ENCODE measurements at places on chromosomes 16 and 17.

GRCh38 chr16:27743963-27744362 lies 194.0 kb downstream of the KATNIP start:
- DNase-seq: no peak

GRCh38 chr17:28889996-28890395 lies 7.5 kb downstream of the FLOT2 start:
- no peak for DNase-seq

GRCh38 chr16:90004577-90004976 lies 14.7 kb downstream of the DBNDD1 start:
- DNase-seq: no peak

- DNase-seq: no peak
Observed at GRCh38 chr17:81609541-81610311, 27.2 kb downstream of the NPLOC4 start.

DNA sequence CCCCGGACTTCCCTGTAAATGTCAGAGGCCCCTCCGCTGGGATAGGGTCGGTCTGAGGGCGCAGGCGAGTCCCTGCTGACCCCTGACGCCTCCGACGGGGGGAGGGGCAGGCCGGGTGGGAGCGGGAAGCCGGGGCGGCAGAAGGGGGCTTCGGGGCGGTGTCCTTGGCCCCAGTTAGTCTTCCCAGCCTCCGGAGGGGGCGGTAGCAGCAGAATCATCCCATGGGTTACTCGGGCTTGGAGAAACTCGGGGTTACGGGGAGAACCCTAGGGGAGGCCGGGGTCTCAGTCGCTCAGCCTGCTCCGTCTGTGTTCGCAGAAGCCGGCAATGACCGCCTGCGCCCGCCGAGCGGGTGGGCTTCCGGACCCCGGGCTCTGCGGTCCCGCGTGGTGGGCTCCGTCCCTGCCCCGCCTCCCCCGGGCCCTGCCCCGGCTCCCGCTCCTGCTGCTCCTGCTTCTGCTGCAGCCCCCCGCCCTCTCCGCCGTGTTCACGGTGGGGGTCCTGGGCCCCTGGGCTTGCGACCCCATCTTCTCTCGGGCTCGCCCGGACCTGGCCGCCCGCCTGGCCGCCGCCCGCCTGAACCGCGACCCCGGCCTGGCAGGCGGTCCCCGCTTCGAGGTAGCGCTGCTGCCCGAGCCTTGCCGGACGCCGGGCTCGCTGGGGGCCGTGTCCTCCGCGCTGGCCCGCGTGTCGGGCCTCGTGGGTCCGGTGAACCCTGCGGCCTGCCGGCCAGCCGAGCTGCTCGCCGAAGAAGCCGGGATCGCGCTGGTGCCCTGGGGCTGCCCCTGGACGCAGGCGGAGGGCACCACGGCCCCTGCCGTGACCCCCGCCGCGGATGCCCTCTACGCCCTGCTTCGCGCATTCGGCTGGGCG lies 542 bp downstream of the GUCY2D start:
- no peak for DNase-seq

GRCh38 chr17:76540381-76541300 lies 797 bp downstream of the PRCD start:
- DNase-seq: no peak

- no peak for DNase-seq
Observed at GRCh38 chr17:30921544-30922196, at the start of gene ADAP2. ADAP2 (plus strand) TSS chr17:30921945; CDS start chr17:30922015, 70 bp downstream.

DNA sequence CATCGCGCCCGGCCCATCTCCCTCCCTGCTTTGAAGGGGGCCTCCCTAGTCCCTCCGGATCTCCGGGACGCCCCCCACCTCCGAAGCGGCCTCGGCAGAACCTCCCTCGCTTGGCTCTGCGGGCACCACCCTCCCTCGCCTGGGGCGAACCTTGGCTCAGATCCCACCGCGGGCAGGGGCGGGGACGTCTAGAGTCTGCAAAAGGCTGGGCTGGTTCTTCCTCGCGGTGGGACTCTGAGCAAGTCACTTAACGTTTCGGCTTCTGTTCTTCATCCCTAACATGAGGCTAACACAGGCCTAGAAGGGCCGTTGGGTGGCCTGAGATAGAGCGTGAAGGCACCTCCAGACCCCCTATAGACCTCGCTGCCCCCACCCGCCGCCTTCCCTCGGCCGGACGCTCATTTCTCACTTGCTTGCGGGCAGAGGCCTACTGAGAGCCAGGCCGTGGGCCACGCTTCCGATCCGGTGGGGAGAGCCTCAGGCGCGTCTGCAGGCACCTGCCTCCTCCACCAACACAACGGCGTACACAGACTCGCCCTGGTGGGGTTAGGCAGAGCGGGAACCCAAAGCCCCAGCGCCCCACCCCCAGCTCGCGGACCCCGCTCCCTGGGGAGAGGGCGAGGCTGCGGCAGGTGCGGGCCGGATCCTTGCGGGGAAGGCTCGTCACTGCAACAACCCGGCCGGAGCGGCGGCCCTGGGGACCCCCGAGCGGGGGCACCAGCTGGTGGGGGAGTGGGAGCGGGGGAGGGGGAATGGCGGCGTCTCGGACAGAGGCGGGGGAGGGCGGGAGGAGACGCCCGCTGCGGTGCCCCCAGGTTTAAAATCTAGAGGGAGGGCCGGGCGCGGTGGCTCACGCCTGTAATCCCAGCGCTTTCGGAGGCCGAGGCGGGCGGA lies 5.4 kb downstream of the MYO1C start:
- peak; percentile 79 for DNase-seq

DNA sequence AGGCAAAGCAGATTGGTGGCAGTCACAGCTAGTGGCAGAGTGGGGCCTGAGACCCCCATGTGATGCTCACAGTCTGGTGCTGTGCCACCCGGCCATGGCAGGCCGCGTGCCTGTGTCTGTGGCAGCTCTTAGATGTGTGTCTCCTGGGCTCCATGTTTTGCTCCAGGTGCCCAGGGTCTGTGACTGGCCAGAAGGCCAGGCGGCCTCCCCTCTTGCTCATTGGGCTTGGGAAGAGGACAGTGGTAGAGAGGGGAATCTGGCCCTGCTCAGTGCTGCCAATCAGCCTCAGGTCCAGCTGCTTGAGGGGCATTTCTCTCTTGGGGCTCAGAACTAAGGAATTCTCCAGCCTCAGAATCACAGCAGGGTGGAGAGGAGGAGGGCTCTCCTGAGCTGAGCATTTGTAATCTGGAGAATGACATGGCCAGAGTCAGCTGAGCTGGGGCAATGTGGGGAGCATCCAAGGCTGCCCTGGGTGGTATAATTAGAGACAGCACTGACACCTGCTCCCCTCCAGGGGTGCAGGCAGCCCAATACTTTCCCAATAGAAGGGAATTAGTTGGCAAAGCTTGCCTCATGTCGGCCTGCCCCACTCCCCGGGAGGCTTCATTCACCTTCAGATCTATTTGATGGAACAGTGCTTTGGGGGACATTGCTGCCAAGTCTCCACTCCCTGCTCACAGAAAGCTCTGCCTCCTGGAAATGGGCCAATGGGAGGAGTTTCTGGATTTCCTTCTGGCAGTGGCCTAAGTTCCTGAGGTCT lies 2.7 kb upstream of the LASP1NB start:
- no peak for DNase-seq

GRCh38 chr17:10557422-10557821 lies 8.0 kb upstream of the MYH2 start:
- DNase-seq: no peak

DNA sequence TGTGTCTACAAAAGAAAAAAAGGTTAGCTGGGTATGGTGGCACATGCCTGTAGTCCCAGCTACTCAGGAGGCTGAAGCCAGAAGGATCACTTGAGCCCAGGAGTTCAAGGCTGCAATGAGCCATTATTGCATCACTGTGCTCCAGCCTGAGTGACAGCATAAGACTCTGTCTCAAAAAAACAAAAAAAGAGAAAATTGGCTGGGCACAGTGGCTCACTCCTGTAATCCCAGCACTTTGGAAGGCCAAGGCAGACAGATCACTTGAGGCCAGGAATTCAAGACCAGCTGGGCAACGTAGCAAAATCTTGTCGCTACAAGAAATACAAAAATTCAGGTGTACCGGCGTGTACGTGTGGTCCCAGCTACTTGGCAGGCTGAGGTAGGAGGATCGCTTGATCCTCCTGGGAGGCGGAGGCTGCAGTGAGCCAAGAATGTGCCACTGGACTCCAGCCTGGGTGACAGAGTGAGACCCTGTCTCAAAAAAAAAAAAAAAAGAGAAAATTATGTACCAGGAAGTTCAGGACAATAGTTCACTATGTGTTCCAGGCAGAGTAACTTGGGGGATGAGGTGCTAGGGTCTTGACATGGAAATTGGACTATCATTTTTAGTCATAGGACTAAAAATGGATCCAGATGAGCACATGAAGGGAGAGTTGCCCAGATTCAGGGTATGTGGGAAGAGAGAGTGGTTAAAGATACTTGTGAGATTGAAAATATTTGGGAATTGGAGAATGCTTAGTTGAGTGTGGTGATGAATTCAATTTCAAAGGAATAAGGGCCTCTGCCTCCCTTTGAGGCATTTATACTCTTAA lies 11.0 kb downstream of the ALDH3A2 start:
- DNase-seq: no peak

- DNase-seq: no peak
Observed at GRCh38 chr16:30783280-30784109, 3.5 kb downstream of the ZNF629 start.

DNA sequence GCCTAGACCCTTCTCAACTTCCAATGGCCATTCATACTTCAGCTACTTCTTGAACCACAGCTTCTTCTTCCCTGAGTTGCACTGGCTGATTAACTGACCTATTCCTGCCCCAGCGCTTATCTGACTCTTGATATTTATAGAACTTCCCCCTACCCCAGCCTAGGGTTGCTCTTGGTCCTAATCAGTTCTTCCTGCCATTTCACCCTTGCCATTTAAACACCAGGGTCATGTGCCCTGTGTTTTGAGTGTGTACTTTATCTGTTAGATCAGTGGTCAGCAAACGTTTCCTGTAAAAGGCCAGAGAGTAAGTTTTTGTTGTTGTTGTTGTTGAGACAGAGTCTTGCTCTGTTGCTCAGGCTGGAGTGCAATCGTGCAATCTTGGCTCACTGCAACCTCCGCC lies 82.4 kb upstream of the COX10 start:
- no peak for DNase-seq

DNA sequence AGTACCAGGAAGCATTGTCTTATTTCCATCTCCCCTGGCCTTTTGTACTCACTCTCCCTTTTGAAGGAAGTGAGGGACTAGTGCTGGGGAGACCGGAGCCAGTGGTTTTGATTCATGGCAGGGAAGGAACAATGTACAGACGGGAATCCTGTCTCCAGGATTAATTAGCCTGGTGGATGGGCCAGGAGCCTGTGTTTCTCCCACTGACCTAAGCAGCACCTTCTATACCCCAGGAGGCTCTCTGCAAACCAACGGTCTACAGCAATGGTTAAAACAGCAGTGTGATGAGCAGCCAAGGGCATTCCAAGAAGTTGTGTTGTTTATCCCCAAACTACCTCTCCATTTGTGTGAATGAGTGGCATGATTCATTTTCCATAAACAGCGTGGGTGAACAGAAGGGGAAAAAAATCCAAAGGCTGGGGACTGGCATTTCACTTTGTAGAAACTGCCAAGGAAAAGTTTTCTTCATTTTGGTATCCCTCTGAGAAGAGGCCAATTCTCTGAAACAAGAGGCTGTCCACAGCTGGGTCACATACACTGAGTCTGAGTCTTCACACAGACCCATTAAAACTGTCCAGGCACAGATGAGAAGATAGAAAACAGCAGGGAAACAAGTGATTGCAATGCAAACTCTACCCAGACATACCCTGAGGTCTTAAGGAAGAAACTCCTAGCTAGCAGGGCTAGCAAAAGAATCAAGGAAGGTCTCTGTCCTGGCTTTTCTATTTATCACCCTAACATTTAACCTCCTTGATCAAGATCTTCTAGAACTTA lies 18.1 kb downstream of the ANKFN1 start:
- DNase-seq: no peak

DNA sequence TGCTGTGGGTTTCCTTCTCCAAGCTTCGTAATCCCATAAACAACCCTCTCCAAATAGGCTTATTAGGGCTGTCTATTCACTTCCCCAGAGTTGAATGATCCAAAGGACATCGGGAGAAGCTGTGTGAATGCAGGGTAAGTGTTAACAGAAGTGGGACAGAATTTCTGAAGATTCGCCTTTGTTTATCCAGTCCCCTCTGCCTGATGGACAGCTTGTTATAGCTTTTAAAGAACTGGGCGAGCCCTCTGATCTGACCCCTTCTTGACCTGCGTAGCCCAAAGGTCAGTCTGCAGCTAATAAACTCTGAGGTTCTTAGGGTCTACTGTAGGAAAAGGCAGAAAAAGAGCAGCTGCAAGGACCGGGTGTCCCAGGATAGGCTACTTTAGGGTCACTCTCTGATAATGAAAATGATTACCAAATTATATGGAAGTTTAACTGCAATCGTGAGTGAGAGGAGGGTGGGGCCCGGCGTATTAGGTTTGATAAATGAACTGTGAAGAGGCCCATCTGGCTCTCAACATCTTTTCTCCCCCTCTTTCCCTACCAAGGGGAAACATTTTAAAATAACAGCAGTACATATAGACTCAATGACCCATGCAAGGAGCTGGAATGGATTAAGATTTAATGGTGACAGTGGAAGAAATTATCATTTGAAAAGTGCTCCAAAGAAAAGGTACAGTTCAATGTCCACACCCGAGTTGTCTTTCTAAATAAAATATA lies 233.4 kb downstream of the FTO start:
- DNase-seq: no peak

GRCh38 chr16:55120826-55121225 lies 190.2 kb downstream of the IRX5 start:
- no peak for DNase-seq

- DNase-seq: peak; percentile 4
Observed at GRCh38 chr16:12340151-12340733, 363.7 kb downstream of the SNX29 start.

GRCh38 chr17:78396441-78397337 lies 18.2 kb downstream of the PGS1 start:
- DNase-seq: no peak

- peak; percentile 39 for DNase-seq
Observed at GRCh38 chr17:5019475-5019956, 15.7 kb downstream of the SLC52A1 start.

GRCh38 chr16:21600031-21600773 lies 825 bp downstream of the METTL9 start:
- DNase-seq: peak; percentile 40

- no peak for DNase-seq
Observed at GRCh38 chr16:49469930-49470451, 96.4 kb downstream of the C16orf78 start.

DNA sequence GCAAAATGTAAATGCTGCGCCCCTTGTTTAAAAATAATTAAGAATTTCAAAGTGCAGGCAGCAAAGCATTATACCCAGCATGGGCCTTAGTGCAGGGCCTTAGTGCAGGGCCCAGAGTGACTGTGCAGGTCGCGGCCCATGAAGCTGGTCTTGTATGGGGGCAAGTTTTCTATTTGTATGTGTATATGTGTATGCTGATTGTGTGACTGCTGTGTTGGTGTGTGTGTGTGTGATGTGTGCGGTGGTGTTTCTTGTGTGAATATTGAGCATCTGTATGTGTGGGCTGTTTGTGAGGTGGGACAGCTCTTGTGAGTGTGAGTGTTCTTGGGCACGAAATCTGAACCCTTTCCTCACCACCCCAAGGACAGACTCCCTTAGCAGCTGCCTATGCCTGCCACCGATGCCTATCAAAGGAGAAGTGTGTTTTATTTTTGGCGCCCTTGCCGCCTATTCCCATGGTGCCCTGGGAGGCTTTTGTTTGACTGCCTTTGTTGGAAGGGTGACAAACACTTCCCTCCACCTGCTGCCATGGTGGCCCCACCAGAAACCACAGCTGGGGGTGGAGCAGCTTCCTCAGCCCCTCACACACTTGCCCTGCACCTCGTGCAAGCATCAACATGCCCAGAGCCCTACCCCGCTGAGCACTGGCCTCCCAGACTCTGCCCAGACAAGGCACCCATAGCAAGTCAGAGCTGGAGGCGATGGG lies 18.0 kb downstream of the CCR7 start:
- peak; percentile 79 for DNase-seq

- no peak for DNase-seq
Observed at GRCh38 chr16:15403392-15403995, 7.9 kb downstream of the MPV17L start.

- DNase-seq: no peak
Observed at GRCh38 chr16:69514356-69514755, 51.4 kb upstream of the NFAT5 start.

All from CD4-positive, alpha-beta T cell treated with Interleukin-2 at 100 ng/mL for 4 hours (primary cell).